Dermis blood vessel endothelial cell (primary cell): ENCODE measurements at places on chromosomes 2 and 18.

DNA sequence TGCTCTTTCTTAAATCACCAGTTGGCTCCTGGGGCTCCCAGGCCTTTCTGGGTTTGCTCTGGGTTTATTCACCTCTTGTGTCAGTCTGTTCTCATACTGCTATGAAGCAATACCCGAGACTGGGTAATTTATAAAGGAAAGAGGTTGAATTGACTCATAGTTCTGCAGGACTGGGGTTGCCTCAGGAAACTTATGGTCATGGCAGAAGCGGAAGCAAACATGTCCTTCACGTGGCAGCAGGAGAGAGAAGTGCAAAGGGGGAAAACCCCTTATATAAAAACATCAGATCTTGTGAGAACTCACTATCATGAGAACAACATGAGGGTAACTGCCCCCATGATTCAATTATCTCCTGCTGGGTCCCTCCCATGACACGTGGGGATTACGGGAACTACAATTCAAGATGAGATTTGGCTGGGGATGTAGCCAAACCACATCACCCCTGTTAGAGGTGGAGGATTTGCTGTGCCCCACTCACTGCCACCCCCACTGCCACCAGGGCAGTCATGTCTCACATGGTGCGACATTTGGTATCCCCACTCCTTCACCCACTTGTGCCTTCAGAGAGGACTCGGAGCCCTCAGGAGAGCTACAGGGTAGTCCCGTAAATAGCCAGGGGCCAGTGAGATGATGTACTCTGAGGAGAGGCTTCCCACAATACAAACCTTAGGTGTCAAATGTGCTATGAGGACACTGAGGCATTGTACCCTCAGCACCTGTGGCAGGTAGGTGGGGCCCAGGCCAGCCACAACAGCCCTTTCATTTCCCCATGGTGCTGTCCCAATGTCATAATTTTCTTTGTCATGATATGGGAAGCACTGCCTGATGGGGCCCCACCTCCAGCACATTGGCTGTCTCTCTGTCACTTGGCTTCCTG lies 35.7 kb downstream of the CDC42EP3 start:
- peak; percentile 86 for DNase-seq

DNA sequence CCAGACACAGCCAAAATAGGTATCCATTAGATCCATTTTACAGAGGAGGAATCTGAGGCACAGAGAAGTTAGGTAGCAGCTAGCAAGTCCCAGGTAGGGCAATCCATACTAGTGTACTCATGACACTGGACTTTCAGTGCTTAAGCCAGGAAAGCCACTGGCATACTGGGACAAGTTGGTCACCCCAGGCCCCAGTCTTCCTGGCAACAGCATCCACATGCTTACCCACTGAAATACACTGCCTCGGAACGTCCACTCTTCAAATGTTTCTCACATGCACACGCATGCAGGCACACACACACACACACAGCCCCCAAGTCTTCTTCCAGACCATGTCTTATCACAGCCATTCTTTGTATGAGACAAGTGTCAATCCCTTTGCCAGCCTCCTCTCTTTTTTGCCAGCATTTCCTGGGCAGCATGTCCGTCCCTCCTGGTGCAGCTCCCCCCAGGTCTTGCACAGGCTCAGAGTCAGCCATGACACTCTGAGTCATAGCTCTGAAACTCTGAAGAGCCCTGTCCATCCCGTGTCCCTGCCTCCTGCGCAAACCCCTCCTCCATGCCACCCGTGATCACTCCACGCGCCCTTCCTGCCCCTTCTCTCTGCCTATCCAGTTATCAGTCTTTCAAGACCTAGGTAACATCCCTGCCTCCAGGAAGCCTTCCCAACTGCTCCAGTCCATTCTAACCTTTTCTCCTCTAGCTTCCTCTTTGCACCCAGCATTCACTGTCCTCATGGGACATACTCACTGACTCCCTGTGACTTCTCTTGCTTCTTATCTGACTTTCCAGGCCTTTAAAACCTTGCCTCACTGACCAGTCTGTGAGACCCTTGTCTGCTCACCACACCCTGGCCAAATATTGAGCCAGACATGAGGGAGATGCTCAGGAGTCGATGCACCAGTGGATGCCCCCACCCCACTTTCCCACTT lies 10.9 kb upstream of the TEX261 start:
- no peak for DNase-seq

- DNase-seq, result peak; percentile 80
Measured at GRCh38 chr18:7878265-7879211, 311.4 kb downstream of the PTPRM start.

- peak; percentile 25 for DNase-seq
Measured at GRCh38 chr2:150046211-150046610, 441.3 kb downstream of the RND3 start.

- no peak for DNase-seq
Measured at GRCh38 chr2:8672940-8673339, 8.9 kb upstream of the ID2 start.

GRCh38 chr2:66536997-66537396 lies 102.1 kb downstream of the MEIS1 start:
- DNase-seq, result no peak

- DNase-seq, result no peak
Measured at GRCh38 chr2:15092181-15092580, 459.7 kb downstream of the LRATD1 start.

GRCh38 chr2:152627351-152627957 lies 89.8 kb downstream of the PRPF40A start:
- DNase-seq, result peak; percentile 73

GRCh38 chr18:26414901-26415440 lies 133.4 kb downstream of the KCTD1 start:
- DNase-seq, result no peak

GRCh38 chr18:457521-458412 lies 42.7 kb downstream of the COLEC12 start:
- DNase-seq, result no peak

DNA sequence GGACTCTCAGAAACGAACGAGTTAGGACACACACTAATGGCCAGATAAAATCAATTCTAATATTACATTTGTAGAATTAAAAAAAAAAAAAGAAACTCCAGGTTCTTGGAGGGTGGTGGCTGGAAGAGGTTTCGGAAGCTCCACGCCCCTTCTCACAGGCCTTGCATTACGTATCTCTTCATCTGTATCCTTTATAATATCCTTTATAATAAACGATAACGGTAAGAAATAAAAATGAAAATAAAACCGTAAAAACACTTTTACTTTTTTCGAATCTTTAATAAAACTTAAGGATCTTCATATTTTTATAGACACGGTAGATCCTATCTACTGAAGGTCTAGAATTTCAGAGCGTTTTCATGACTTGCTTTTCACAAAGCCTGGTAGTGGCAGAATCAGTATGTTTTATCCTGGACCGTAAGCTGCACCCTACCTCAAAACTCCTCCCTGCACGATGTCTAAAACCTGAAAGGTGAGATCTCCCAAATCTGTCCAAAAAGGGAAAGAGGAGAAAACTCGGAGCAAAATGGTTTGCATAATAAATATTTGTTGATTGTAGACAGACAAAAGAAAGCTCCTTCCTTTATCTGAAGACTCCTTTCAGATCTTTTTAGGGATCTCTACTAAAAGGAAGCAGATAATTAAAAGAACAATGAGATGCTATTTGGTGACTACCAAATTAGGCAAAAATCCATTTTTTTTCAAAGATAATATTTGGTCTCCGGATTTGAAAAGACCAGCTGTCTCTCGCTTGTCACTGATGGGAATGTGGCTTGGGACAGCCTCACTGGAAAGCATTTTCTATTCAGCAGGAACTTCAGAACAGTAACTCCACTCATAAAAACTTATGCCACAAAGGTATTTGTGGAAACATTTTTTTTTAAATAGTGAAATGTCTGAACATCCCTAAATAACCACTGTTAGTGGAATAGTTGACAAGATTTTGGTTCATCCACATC lies 2.0 kb upstream of the CXCR4 start:
- DNase-seq, result no peak

DNA sequence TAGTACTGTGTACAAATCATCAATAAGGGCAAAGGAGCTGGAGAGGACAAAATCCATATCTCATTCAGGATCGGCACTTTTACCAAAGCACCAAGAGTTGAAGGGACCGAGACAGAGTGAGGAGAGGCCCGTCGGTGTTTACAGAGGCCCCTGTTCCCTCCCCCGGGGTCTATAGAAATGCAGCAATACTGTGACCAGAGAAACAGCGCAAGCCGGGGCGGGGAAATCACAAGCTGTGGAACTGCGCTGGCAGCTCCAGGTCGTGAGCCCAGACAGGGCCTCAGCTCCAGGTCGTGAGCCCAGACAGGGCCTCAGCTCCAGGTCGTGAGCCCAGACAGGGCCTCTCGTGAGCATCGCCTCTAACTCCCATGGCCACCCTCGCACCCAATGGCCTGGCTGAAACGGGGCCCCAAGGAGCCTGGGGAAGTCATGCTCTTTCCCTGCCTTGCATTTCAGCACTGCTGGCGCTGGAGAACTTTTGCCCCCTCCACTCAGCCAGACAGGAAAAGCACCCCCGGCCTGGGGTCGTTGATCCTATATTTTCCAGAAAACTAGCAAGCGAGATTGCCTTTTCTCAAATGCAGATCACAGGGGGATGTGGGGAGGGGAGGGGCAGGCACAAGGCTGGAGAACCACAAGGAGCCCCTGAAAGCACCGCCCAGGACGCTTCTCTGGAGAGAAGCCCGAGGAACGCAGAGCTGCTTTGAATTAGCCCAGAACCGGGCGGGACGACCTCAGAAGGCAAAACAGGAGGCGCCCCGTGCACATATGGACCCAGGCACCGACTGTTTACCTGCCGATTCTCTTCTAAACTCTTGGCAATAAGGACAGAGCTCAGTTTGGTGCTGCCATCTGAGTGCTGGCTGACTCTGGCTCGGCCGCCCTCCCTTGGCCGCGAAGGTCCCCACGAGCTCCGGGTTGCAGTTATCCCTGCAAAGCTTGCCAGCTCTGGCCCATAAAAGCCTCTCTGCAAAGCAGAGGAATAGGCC lies 223.7 kb downstream of the ACKR3 start:
- DNase-seq, result no peak

DNA sequence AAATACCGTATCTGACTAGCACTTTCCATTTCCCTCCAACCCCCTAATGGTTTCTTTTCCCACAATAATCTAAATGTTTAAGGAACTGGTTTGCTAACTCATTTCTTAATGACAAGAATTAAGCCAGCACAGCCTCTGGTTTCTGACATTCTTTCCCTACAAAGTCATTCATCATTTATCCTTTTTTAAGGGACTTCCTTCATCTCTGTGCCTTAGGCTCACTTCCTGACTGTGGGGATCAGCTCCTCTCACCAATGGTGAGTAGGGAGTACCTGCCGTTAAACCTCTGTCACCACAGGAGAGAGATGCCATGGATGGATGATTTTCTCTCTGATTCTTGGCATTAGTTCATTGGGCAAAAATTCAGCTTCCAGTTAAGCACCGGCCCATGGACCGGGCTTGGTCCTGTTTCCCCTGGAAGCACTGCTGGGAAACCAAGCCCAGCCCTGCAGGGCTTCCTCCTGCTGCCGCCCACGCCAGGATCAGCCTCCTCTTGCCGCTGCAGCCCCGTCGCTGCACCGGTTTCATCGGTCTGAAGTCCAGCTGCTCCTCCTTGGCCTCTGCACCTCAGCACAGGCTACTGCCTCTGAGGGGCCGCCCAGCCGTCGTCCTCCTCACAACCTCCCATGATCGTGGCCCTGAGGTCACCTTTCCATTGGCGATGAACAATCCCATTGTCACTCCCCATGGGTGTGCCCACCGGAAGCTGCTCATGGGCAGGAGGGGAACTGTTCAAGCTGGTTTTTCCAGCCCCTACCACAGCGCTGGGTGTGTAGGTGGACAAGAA lies 64.0 kb upstream of the ZNF516 start:
- no peak for DNase-seq

GRCh38 chr2:74313497-74313896 lies 29.7 kb downstream of the SLC4A5 start:
- no peak for DNase-seq

DNA sequence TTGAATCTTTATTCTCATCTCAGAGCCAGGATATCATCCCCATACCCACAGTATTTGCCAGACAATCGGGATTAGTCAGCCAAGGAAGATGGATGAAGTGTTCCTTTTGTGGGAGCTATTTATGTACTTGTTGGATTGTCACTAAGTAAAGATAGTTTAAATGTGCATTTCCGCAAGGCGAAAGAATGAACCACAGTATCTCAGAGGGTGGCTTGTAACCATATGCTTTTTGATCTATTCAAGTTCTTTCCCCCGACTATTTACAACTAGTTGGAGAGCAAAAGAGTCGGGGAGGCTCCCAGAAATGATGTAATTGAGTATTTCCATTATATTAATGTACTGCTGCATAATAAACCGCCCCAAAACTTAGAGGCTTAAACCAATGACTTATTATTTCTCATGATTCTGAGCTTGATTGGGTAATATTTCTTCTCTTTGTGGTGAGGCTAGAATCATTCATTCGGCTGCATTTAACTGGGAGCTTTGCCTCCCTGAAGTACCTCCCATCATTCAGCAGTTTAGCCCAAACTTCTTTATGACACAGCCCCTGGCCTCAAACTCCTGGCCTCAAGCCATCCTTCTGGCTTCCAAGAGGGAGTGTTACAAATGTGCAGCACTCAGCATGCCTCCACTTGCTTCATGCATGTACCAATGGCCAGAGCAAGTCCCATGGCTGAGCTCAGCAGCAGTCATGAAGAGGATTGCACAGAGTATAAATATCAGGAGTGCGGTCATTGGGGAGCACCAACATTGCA lies 423.7 kb downstream of the METTL4 start:
- DNase-seq, result no peak

GRCh38 chr2:134642938-134643337 lies 75.9 kb downstream of the TMEM163 start:
- no peak for DNase-seq

GRCh38 chr2:138504546-138505235 lies 3.1 kb downstream of the SPOPL start:
- DNase-seq, result no peak

DNA sequence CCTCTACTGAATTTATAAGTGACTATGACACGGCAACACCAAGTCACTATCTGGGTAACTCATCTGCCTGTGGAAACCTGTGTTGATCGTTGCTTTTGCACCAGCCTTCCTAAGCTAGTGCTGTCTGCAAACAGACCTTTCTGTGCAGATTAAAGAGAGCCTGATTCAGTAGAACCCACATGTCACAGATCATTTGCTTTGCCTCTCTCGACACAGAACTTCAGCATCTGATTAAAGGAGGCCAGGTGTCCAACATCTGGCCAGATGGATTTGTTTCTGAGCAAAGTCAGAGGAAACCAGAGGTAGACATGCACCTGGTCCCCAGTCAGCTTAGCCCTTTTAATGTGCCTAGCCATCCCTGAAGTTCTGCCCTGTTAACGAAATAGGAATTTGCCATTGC lies 15.0 kb upstream of the TTR start:
- no peak for DNase-seq

GRCh38 chr2:109260886-109261700 lies 132.1 kb downstream of the SH3RF3 start:
- peak; percentile 69 for DNase-seq

- DNase-seq, result no peak
Measured at GRCh38 chr2:96787411-96787810, 26.7 kb downstream of the CNNM4 start.

- no peak for DNase-seq
Measured at GRCh38 chr2:38444247-38444646, 67.2 kb upstream of the ATL2 start.
